IMR-90 (cell line): ENCODE measurements at places on chromosomes 1 and 21.

DNA sequence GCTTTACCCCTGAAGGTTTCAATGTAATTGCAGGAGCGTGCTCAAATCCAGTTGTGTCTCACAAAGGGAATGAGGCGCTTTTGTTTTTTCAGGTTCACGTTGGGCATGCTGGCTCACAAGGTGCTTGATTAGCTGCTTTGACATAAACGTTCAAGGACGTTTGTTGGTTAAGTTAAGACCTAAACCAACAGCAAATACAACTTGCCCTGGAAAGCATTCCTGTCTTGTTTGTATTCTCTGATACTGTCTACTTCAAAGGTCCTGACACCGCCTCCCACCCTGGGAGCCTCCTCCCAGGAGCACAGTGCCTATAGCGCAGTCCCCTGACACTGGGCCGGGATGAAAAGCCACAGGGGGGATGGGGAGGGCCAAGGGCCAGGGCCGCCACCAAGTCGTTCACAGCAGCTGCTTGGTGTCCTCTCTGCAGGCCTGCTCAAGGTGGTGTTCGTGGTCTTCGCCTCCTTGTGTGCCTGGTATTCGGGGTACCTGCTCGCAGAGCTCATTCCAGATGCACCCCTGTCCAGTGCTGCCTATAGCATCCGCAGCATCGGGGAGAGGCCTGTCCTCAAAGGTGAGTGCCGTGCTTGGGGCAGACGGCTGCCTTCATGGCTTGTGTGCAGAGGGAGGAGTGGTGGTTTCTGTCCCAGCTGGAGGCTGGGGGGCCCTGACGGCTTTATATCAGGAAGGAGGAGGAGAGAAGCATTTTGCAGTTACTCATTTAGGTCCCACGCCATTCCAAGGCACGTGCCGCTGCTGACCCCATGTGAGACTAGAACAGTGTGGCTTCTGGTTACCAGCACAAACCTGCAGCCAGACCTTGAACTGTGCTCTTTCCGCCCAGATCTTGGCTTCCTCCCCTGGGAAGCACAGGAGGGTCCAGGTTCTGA, 6.1 kb downstream of the FAM3B start:
- DNase-seq, result no peak

DNA sequence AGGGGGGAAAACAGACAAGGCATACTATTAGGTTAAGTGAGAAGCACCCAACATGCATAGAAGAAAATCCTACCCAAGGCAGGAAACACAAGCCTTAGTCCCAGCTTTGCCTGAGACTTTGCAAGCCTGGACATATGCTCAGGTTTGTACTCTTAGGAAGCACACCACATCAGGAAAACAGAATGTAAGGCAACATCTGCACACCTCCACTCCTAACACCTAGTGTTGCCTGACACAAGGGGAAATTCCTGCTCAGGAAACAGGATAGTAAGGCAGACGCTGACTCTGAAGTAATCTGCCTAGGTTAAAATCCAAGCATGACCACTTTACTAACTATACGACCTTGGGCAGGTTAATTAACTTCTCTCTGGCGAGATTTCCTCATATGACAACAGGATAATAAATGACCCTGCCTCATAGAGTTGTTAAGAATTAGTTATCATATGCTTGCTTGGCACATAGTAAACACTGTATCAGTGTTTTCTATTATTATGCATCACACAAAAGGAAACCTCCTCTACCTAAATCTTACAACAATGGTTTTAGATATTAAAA, 119.8 kb downstream of the ZZZ3 start:
- no peak for DNase-seq

GRCh38 chr1:161046605-161047228, 940 bp upstream of the USF1 start:
- DNase-seq, result no peak

- DNase-seq, result no peak
Observed at GRCh38 chr1:212466437-212466836, 33.7 kb downstream of the NENF start.

DNA sequence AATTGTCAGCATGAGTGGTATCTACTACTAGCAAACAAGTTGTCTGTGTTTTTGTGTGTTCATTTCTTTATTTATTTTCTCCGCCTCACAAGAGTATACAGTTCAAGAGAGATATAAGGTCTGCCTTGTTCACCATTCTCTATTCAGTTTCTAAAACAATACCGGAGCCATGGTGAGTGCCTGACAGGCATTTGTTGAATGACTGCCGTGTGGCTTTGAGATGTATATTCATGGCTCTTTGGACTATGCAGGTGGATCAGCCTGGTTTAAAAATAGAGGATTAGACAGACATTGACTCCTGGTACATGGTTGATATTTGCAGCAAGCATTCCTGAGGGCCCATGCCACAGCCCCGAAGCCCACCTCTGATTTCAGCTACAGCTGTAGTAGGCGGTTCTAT, 89.7 kb downstream of the PGM1 start:
- DNase-seq, result no peak
